ELR (cell line): ENCODE measurements at places on chromosomes 4 and X.

- DNase-seq = no peak
Observed at GRCh38 chr4:53963336-53963735, 101.1 kb downstream of the CHIC2 start.

- no peak for DNase-seq
Observed at GRCh38 chrX:25018682-25019081, 2.9 kb upstream of the ARX start.

DNA sequence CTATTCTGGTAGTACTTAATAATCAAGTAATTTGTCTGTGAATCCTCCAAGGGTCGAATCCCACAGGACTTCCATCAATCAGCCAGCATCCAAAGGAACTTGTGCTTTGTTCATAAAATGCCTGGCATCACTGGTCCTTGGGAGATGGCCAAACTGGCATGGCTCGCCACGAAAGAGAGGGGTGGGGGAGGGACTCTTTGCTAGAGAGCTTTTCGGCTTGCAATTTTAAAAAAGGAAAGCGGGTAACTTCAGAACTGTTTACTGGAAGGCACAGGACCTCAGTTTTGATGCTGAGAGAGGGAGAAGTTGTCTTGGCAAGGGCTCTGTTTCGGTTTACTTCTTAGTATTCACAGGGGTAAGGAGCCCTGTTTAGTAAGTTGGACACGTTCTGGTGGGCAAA, 79.4 kb upstream of the FHL1 start:
- no peak for DNase-seq

DNA sequence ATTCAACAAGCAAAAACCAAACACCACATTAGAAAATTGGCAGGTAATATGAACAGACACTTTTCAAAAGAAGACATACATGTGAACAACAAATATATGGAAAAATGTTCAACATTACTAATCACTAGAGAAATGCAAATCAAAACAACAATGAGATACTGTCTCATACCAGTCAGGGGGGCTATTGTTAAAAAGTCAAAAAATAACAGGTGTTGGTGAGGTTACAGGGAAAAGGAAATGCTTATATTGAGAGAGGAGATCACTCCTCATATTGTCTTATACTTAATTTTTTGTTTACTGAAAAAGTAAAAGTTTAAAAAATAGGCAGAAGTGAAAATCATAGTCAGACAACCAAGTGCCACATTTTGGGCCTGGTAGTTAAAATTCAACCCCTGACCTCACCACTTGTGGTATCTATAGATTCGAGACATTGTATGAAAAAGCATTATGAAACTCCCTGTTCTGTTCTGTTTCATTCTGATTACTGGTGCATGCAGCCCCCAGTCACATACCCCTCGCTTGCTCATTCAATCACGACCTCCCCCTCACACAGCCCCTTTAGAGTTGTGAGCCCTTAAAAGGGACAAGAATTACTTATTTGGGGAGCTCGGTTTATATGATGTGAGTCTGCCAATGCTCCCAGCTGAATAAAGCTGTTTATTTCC, 153.7 kb upstream of the FGF16 start:
- DNase-seq = no peak

DNA sequence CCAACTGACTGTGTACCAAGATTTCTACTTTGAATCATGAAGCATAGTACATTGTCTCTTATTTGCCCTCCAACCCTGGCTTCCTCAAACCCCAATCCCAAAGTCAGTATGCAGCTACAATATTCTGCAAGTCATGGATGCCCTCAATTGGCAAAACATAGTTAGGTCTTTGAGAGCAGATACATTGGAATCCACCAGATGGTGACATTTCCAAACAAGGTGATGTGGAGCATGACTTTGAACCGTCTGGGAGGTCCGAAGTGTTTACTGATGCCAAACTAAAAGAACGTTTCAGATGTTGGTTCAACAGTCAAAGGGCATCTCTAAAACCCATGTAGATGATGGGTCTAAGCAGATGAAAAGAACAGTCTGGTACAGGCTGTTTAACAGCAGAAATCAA, 43.7 kb upstream of the FRMD7 start:
- DNase-seq = no peak

DNA sequence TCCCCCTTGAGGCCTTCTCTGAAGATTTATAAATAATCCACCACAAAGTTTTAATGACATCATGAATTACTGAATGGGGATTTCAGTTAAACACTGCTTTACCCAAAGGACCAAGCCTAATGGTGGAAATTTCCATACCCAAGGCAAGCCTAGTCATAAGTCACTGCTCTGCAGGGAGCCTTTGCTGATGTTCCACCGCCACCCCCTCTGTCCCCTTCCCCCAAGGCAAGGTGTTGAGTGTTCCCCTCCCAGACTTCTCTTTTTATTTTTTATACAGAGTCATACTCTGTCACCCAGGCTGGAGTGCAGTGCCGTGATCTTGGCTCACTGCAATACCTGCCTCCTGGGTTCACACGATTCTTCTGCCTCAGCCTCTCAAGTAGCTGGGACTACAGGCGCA, 76.4 kb upstream of the FUNDC1 start:
- no peak for DNase-seq
